Stimulated activated CD4-positive, alpha-beta T cell treated with anti-CD3 and anti-CD28 coated beads, Interleukin-12 subunit alpha, Interleukin-12 subunit beta, amount 100 ng/mL, for 24 hours (primary cell): ENCODE measurements at places on chromosomes 1 and 21.

- DNase-seq = no peak
These were observed 73.2 kb downstream of the BCAR3 start for GRCh38 chr1:93608187-93609109.

DNA sequence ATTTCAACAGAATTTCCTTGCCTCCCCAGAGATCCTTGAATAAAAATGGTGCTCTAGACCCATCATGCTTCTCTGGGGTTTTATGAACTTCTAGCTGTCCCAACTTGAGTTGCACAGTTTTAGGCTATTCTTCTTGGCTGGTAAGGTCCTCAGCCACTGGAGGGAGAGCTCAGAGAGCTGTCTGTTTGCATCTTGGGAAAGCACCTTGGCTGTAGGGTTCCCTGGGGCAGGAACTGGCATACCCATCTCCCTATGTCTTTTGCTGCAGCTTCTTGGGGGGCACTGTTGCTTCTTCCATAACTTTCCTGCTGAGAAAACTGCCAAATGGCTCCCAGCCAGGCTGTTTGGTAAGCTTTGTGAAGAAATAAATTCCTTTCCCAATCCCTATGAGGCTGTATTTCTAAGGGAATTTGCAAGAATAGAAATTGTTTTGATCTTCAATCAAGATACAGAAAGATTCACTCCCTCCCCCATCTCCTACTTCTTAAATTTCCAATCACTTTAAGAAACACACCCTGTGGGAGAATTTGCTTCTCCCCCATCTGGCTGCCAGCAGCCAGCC lies 8.2 kb upstream of the FMOD start:
- no peak for DNase-seq

DNA sequence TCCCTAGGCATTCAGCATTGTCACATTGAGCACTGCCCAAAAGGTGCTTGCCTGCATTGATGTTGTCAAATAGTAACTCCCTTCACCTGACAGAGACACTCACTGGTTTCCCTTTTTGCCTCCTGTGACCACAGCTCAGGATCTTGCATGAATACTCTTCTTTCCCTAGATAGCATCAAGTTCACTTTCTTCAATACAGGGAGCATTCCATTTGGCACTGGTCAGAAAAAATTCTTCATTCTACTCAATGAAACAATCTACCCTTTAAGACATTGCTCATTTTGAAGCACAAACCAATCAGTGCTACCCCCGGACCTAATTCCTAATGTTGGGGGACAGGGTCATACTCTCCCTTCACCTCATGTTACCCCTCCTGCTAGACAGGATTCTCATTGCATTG lies 319.0 kb upstream of the SNX7 start:
- no peak for DNase-seq

GRCh38 chr1:244341455-244342450 lies 110.0 kb downstream of the ADSS2 start:
- DNase-seq = no peak

- DNase-seq = no peak
These were observed 118.1 kb upstream of the PPP2R5A start for GRCh38 chr1:212167098-212167497.
